ENCODE measurements at places on chromosomes 2 and 18.

- DNase-seq: no peak
Observed at GRCh38 chr2:174984561-174984960, 20.6 kb downstream of the CHN1 start.

GRCh38 chr2:229917793-229918192, 4.0 kb downstream of the TRIP12 start:
- no peak for DNase-seq

DNA sequence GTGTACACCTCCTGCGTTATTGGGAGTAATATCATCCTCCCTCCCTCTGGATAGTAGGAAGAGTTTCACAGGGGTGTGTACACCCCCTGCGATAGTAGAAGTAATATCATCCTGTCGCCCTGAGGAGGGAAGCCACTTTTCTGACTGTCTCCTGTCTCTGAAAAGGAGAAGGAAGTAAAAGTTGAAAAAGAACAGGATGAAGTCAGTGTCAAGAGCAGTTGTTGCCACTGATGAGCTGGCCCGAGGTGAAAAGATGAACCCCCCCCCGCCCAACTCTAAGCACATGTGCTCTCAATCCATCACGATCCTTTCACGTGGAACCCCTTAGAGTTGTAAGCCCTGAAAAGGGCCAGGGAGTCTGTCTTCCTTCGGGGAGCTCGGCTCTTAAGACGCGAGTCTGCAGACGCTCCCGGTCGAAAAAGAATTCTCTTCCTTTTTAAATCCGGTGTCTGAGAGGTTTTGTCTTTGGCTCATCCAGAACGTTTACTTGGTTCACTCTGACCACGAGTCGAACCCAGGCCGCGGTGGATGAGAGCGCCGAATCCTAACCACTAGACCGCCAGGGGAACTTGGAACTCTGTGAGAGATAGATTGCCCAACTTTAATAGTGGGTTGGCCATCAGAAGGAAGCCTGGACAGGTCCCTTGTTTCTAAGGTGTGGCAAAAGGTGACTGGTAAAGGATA, 22.4 kb upstream of the NAGK start:
- no peak for DNase-seq

DNA sequence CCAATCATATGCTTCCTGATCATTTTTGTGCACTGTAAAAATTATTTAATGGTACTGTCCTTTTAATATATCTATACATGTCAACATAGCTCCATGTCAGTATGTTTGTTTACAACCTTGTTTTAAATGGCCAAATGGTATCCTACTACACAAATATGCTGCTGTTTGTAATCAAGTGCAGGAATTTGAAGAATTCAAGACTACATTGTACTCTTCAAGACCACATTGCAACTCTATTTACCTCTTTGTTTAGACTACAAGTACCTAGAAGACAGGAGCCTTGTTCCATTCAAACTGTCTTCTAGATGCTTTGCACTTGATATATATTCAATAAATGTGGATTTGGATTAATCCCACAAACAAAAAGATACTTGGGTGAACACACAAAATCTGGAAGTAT, 41.7 kb downstream of the CNTNAP5 start:
- DNase-seq: no peak

- DNase-seq: no peak
Observed at GRCh38 chr2:230828272-230828961, 36.3 kb upstream of the ITM2C start.

GRCh38 chr2:128366713-128367511, 48.2 kb upstream of the HS6ST1 start:
- DNase-seq: no peak

GRCh38 chr18:62420151-62420512, 95.0 kb downstream of the TNFRSF11A start:
- peak; percentile 10 for DNase-seq

DNA sequence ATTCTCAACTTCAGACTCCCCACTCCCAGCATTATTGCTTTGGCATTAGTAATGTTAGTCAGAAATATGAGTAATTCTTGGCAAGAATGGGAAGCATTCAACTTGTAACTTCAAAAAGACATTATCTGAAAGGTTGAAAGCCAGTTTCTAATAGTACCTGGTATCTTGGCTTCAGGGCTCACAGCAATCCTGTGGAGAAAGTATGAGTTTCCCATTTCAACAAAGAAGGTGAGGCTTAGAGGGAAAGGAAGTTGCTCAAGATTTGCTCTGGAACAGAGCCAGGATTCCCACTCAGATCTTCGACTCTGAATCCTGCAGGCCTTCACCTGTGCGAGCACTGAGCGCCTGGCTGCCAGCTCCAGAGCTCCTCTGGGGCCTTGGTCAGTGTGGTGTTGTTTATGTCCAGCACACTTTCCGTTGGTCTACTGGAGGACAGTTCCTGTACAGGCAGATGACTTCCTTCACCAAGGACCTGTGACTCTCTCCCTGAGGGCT, 136.1 kb downstream of the MCFD2 start:
- no peak for DNase-seq

- no peak for DNase-seq
Observed at GRCh38 chr18:23805898-23806297, 116.6 kb downstream of the LAMA3 start.

GRCh38 chr2:20624156-20624883, 26.6 kb downstream of the HS1BP3 start:
- no peak for DNase-seq

GRCh38 chr18:34339155-34339554, 114.4 kb upstream of the NOL4 start:
- no peak for DNase-seq

DNA sequence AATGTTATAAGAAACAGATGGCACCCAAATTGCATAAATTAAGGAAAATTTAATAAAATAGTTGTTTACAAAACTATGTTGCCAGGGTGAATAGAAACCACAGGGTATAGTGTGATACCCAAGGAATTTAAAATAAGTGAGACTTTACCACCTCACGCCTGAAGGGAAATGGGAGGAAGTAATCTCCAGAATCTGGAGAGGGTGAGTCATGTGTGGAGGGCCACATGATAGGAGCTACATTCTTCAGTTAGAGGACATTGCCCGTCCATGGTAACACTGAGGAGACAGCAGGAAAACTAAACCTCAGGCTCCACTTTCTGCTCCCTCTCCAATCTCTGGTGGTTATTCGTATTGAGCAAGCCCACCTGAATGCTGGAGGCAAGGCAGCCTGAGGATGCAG, 97.2 kb upstream of the NXPH2 start:
- no peak for DNase-seq

- peak; percentile 10 for DNase-seq
Observed at GRCh38 chr18:5058768-5059695, 138.0 kb downstream of the AKAIN1 start.

GRCh38 chr2:152155209-152155608, 20.4 kb downstream of the STAM2 start:
- no peak for DNase-seq

- DNase-seq: peak; percentile 32
Observed at GRCh38 chr2:85309699-85310321, 18.0 kb downstream of the TGOLN2 start.

- DNase-seq: no peak
Observed at GRCh38 chr2:120624738-120625446, 110.8 kb upstream of the GLI2 start.

GRCh38 chr2:3675687-3676086, 17.7 kb downstream of the ALLC start:
- DNase-seq: no peak

DNA sequence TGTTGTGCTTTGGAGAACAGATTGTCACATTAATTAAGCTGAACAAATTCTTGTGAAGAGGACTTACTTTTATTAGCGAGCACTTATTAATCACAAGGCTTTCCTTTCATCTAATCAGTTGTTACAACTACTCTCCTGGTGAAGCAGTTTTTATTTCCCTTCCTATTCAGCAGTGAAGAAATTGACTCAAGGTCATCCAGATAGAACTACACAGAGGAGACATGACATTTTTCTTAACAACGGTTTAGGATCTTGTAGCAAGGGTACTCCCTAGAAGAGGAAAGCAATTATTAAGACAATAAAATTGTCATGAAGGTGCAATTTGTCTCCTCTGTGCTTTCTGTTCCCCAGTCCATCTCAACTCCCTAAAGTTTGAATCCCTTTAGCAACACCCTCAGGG, 61.3 kb downstream of the POLE4 start:
- DNase-seq: no peak

DNA sequence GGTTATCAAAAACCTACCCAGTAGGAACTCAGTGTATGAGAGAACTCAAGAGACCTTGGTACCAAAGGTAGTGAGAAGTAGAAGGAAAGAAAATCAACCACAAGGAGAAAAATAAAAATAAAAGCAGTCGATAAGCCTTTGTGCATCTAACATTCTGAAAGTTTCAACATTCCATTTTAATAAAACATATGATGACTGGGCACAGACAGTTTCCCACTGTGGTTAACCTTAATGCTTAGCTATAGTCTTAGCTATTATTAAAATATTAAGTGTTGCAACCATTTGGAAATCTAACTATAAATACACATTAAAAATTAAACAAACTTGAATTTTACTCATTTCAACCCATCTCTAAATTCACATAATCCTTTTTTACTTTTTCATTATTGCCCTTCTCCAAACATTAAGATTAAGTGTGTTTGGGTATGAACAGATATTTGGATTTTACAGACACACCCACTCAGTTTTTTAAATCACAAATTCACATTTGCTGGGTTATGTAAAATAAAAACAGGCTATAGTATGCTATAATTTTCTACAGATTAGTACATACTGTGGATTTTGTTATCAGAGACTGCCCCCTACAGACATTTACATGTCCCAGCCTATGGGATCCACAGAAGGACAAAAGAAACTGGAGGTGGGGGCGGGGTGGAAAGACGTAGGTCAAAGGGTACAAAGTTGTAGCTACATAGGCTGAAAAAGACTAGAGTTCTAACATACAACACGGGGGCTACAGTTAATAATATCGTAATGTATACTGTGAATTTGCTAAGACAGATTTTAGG, 32.8 kb downstream of the SRBD1 start:
- peak; percentile 41 for DNase-seq

DNA sequence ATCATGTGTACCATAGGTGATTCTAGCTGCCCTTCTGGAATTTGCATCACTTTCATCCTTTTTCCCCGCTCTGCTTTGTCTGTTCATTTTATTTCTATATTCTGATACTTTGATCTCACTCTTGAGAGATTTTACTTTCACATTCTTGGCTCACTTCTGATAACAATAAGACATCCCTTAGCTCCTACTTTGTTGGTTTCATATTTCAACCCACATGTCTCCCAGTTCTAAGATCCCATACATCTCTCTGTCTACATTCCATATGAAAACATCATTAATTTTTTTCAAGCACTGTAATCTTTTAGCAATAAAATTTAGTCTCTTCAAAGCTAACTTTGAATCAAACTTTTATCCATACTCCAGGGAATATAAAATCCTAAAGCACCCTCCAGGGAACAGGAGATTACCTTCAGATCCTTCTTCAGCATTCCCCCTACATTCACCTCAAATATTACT, 75.6 kb downstream of the COL3A1 start:
- DNase-seq: no peak

GRCh38 chr18:43405097-43405496, 127.8 kb upstream of the SYT4 start:
- DNase-seq: no peak

- no peak for DNase-seq
Observed at GRCh38 chr2:74286725-74287124, 56.5 kb downstream of the SLC4A5 start.

DNA sequence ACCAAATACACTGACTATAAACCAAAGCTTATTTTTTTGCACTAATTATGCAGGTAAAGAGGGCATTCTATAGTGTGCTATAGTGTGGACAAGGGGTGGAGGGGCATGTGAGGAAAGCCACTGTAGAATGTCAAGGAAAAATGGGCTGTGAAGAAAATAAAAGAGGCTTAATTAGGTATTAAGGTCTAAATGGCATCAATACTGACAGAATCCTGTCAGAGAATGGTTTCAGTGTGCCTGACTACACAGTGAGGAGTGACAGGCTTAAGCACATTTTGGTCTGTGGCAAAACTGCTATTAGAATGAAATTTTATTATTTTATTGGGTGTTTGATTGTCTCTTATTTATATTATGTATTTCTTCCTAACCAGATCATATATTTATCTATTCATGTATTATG, 787.6 kb upstream of the CELF4 start:
- DNase-seq: no peak

Data from CD4-positive, alpha-beta T cell treated with Interleukin-2 at 100 ng/mL for 4 hours (primary cell).